Stimulated activated CD8-positive, alpha-beta memory T cell treated with anti-CD3 and anti-CD28 coated beads, Interleukin-15, amount 100 ng/mL, for 4 hours (primary cell): ENCODE measurements at places on chromosomes 16 and 17.

- no peak for DNase-seq
These were observed 161.6 kb upstream of the PIRT start for GRCh38 chr17:10999484-10999883.

DNA sequence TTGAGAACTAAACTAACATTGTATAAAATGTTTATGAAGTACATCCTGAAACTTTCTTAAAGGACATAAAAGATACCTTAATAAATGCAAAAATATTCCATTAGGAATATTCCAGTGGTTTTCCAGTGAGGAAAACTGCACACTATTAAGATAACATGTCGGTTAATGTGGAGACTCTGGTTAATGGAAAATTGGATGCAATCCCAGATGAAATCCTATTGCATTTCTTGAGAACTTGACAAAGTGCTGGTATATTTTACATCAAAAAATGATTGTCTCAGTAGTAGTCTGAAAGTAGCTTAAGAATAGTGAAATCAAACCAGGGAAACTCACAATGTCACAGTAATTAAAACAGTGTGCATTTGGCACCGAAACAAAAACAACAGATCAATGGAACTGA is 202.5 kb upstream of the MON1B start:
- no peak for DNase-seq

DNA sequence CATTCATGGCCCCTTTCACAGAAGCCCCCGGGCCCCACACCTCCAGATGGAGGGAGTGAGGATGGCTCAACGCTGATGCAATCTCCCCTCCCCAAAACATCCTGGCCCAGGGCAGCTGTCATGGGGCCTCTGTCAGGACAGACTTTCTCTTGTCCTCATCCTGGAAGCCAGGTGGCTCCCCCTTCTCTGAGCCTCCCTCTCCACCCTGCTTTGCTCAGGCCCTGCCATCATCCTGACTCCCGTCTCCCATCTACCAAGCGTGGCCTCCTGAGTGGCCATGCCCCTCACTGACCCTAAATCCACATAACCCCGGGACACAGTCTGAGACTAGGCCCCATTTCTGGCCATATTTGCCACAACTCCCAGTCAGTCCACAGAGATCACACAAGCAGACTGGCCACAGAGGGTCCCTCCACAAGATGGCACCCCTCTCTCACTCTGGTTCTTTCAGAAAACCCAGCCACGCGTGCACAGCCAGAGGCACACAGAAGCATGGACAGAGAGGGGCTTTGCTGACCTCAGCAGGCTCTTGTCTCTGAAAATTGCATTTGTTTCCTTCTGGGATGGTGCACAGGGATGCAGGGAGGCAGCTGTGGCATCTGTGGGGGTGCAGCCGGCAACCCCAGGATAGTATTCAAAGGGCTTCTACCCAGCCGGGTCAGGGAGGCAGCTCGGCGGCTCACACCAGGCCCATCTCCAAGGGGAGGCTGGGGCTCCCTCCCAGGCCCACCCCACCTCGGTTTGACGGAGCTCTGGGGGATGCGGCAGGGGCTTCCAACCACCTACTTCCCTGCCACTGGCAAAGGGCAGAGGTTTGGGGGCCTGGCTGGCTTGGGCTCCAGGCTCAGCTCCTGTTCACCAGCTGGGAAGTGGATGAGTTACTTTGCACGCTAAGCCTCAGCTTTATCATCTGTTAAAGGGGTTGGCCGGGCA is 16.9 kb downstream of the DOC2B start:
- no peak for DNase-seq

- DNase-seq: no peak
These were observed 2.9 kb downstream of the WFIKKN2 start for GRCh38 chr17:50837980-50838954.
